ENCODE measurements at places on chromosomes 7 and 10.

GRCh38 chr7:157480371-157481050 is 143.7 kb downstream of the DNAJB6 start:
- no peak for DNase-seq

GRCh38 chr7:132065989-132066603 is 509.7 kb upstream of the PODXL start:
- no peak for DNase-seq

- no peak for DNase-seq
These were observed 1187.9 kb downstream of the XPNPEP1 start for GRCh38 chr10:108735380-108735779.

GRCh38 chr10:5531558-5532306 is 7.0 kb downstream of the CALML3 start:
- no peak for DNase-seq

DNA sequence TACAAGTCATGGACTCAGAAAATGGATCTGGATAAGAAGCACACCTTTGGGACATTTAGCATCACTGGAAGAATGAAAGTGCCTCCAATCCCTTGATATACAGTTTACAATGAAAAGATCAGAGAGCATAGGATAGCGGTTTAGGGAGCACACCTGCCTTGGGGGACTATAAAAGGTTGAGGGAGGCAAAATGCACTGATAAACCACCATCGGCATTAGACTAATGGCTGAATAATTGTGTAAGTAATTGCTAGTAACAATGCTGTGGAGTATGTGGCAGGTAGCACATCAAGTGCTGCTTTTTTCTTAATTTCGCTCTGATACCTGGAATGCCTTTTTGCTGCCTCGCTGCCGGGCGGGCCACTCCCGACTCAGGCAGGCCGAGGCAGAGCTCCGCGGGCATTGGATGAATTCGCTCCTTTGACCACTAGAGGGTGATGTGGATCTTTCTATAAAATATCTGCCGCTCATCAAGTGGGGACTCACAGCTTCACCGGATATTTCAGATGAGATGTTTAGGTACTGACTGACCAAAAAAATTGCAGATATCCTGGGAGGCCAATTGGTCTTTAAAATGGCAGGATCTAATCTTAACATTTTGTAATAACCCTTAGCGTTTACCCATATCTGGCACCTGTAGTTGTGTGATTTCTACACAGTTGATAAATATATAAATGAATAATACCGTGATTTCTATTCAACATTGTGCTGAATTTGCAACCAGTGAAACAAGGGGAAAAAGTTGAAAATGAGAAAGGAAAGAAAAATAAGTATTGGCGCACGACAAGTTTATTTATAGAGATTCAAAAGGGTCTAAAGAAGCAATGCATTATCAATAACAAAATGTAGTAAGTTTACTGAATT is 116.8 kb upstream of the PRSS1 start:
- DNase-seq = peak; percentile 61

DNA sequence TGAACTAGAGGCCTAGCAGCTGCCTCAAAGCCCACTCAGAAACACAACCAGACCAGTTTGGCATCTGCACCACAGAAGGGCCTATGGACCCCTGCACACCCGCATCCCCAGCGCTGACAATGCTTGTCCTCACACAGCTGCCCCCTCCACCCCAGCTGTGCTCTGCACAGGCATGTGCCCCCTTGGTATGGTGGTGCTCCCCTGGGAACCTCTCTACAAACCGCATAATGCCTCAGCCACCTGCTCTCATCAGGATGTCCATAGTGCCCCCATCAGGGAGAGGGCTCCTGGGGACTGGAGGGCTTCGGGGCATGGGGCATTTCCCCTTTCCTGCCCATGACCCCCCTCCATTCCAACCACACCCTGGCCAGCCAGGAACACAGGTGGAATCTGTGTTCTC is 347.5 kb downstream of the GRID1 start:
- no peak for DNase-seq

GRCh38 chr7:111308691-111309090 is 217.8 kb downstream of the LRRN3 start:
- no peak for DNase-seq

DNA sequence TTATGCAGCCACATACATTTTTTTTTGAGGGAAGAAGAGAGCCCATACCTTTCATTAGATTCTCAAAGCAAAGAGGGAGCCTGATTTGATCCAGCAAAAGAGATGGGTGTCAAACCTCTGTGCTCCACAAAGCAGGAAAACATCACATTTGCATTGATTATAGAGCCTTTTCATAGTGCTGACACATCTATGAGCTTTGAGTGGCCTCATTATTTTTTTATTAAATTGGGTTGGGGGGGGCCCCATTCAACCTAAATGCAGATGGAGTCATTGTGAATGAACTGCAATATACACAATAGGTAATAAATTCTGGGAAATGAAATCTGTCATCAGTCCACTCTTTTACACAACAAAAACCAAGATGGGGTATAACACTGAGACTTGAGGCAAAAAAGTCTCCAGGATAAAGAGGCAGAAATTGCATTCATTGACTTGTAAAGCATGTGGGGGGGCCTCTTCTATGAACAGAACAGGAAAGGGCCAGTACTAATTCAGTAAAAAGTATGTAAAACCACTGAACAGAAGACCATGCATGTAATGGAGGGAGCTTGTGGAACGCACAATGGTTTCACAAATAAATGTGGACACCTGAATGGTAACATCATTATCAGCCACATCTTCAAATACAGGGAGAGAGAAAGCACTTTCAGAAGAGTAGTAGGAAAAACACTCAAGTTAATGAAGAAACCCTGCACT is 17.7 kb upstream of the ASB4 start:
- no peak for DNase-seq

DNA sequence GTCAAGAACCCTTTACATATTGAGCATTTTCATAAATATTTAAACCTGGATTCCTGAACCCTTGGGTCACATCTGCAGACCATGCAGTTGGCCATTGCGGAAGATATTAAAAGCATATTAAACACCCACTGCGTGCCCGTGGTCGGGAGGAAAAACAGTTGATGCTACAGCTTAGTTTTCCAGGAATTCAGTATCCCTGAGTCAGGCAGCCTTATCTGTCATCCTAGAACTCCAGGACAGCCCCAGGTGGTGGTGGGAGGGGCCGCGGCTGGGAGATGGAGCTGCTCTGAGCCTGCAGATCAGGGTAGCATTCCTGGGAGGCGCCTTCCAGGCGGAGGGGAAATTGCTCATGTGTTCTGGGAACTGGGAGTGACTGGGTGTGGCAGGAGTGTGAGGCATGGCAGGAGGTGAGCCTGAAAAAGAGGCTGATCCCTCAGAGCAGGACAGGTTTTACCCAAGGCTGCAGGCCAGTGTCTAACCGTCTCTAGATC is 222.9 kb upstream of the SH2B2 start:
- no peak for DNase-seq

- DNase-seq = no peak
These were observed 55.3 kb upstream of the CFAP46 start for GRCh38 chr10:132997517-132998265.

DNA sequence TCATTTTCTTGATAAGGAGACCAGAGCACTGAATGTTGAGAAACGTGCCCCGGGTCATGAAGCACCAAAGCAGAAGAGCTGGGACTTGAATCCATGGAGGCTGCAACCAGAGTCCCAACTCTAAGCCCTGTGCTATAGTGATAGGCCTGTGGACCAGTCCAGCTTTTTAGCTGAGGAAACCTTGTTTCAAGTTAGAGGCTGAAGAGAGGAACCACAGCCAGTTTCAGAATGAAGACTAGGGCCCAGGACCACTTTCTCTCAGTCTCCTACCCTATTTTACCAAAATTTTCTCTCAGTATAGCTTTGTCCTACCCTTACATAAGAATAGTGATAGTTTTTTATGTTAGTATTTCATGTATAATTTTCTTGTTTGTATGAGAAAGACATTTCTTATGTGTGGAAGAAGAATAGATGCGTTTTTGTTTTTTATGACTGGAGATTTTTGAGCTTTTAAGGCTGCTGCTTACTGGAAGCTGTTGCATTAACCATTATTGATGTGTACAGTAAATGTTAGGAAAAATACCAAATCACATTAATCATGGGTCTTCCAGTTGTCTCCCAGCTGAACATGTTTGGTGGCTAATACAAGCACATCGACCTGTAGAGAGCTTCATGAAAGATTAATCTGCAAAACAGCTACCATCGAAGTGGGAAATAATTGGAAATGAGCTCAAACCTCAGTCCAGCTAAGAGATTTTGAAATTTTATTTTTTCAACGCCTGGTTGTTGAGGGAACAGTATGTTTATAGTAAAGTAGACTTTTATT is 45.0 kb upstream of the CSTF2T start:
- DNase-seq = no peak

- DNase-seq = peak; percentile 18
These were observed 151.8 kb downstream of the SFMBT2 start for GRCh38 chr10:7258948-7259523.

DNA sequence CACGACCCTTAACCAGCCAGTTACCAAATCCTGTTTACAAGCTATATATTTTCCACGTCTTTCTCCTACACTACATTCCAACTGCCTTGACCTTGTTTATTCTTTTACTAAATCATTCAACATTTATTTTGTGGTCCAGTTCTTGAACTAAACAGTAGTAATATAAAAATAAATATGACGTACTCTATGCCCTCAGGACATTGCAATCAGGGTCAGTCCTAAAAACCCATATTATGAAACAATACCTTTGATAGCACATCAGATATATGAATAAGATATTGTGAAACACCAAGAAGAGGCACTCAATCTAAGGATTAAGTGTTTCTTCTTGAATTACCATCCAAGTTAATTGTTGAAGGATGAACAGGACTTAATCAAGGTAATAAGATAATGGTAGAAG is 52.5 kb upstream of the WNT16 start:
- DNase-seq = no peak

DNA sequence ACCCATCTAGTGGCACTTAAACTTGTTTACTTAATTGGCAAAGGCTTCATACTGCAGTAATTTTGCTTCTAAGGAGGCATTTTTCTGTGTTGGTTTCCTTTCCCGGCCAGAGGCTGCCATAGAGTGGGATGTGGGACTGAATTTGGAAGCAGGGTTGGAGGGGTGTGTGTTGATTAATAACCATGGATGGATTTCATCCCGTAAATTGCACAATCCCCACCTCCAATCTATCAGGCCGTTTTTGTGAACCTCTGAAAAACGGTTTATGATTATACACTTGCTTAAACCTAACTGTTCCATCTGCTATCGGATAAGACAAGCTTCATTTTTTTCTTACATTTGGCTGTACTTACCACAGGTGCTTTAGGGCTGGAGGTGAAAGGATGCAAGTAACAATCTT is 1.3 kb downstream of the TMEM60 start:
- no peak for DNase-seq

DNA sequence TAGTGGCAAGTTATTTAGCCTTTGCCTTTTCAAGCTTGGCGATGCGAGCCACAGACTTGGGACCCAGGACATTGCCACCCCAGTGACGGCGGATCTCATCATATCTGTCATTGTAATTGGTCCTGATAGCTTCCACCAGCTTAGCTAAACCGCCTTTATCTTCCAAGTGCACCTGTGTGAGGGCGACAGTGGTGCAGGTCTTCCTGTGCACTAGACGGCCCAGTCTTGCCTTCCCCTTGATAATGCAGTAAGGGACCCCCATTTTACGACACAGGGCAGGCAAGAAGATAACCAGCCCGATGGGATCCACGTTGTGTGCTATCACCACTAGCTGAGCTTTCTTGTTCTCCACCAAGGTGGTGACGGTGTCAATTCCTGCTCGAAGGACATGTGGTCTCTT is 99.6 kb upstream of the ITGB1 start:
- DNase-seq = no peak

DNA sequence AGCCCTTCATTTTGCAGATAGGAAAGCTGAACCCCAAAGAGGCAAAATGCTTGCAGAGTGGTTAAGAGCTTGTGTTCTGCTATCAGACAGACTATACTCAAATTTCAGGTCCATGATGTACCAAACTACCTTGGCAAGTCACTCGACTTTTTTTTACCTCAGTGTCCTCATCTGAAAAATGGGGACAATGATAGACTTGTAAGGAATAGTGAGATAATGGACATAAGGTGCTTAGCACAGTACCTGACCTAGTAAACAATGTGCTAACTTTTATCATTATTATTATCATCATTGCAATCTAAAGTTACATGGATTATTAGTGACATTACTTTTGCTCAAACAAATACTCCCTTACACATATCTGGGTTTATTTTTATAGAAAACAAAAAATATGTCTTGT is 79.4 kb upstream of the ARID5B start:
- no peak for DNase-seq

DNA sequence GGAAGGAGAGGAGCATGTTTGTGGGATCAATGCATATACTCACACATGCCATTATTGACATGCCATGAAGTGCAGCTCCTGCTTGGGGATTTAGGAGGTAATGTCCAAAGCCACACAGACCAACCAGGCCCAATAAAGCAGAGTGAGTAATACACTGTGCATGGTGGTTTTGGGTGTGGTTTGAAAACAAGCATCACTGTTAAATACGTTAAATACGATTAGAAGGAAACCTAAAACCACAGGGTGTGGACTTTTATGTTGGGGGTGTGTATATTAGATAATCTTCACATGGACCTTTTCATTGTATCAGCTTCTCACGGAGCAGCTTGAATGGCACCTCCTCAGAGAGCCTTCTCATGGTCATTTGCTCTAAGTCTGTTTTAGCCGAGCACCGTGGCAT is 10.4 kb upstream of the EIF3A start:
- DNase-seq = no peak

DNA sequence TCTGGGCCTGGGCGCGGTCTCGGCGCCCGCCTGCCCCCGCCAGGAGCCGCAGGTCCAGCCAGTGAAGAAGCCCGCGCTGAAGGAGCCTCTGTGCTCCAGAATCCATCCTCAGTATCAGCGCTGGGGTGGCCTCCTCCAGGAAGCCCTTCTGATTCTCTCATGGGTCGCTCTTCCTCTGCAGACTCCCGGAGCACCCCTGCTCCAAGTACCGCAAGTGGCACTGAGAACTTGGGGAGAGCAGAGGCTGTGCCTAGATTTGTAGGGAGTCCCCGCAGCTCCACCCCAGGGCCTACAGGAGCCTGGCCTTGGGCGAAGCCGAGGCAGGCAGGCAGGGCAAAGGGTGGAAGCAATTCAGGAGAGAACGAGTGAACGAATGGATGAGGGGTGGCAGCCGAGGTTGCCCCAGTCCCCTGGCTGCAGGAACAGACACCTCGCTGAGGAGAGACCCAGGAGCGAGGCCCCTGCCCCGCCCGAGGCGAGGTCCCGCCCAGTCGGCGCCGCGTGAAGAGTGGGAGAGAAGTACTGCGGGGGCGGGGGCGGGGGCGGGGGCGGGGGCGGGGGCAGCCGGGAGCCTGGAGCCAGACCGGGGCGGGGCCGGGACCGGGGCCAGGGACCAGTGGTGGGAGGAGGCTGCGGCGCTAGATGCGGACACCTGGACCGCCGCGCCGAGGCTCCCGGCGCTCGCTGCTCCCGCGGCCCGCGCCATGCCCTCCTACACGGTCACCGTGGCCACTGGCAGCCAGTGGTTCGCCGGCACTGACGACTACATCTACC is at the start of gene ALOX5:
Gene ALOX5 (plus strand): TSS at position 641 of the 774 bp plus-strand sequence. CDS start 64 bp downstream, at position 705.
- DNase-seq = peak; percentile 58

- DNase-seq = no peak
These were observed 115.9 kb downstream of the RAPGEF5 start for GRCh38 chr7:22240904-22241571.

DNA sequence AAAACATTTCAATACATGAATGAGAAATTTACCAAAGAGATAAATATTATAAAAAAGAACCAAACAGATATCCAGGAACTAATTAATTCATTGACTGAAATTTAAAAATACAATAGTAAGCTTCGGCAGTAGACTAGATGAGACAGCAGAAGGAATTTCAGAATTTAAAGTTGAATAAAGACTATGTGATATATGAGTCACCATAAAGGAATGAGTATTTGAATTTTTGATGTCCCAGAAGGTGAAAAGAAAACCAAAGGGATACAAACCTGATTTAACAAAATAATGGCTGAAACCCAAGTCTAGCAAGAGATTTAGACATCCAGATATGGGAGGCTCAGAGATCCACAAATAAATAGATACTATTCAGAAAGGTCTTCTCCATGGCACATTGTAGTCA is 623.9 kb upstream of the FOXK1 start:
- DNase-seq = no peak
